H1 (cell line): ENCODE measurements at places on chromosomes 16 and 17. TPM values are rescaled to one million over a fixed set of nuclear protein-coding genes. Genes with fewer than 3 reads are reported as not detected.

Gene FOXN1
- polyA plus RNA-seq = not detected in 2 replicates

Gene NOS2
- 1.0 and 1.6 TPM in 2 replicates for polyA plus RNA-seq

DNA sequence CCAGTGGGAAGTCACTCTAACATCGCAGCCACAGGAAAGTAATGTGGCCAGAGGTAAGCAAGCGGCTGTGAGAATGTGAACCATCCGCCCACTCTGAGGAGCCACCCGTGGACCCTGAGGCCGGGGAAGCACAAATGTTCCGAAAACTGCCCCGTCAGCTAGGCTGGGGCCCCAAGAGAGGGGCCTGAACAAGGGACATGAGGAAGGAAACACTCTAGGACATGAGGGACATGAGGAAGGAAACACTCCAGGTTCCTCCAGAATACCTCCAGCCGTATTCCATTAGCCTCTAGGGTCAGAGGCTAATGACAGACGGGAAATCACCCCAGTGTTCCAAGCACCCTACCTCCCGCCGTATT, 317 bp downstream of the TEFM start:
- H3K36me3 ChIP-seq = no peaks in the 10 kb centered on the region
- DNase-seq = no peak
- peak overlapping the region; percentile 96 for H3K4me3 ChIP-seq
- no peaks in the 10 kb centered on the region for H3K4me1 ChIP-seq

Gene EVPL
- polyA plus RNA-seq = 0.20 and 0.35 TPM in 2 replicates

Gene CDRT15L2
- not detected in 2 replicates for polyA plus RNA-seq

Gene GFAP
- polyA plus RNA-seq = 1.5 and 2.4 TPM in 2 replicates

DNA sequence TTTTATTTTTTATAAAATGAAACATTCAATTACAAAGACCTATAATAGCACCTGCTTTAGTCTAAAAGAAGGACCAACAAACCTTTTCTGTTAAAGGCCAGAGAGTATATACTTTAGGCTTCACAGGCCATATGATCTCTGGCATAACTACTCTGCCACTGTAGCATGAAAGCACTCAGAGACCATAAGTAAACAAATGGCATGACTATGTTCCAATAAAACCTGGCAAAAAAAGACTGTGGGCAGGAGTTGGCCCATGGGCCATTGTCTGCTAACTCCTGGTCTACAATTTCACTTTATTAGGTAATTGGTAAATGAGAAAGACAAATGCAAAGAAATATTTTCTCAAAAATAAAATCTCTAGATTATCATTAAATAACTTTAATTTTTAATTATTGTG, 14.9 kb downstream of the CEP112 start:
- no peaks in the 10 kb centered on the region for H3K27me3 ChIP-seq
- no peak overlapping the region for H3K27ac ChIP-seq
- no peak overlapping the region for H3K4me3 ChIP-seq
- no peaks in the 10 kb centered on the region for H3K36me3 ChIP-seq

Gene HBA2
- 6.1 and 8.1 TPM in 2 replicates for polyA plus RNA-seq

Gene KARS1
- 68.2 and 97.5 TPM in 2 replicates for polyA plus RNA-seq

Gene ZP2
- not detected in 2 replicates for polyA plus RNA-seq

DNA sequence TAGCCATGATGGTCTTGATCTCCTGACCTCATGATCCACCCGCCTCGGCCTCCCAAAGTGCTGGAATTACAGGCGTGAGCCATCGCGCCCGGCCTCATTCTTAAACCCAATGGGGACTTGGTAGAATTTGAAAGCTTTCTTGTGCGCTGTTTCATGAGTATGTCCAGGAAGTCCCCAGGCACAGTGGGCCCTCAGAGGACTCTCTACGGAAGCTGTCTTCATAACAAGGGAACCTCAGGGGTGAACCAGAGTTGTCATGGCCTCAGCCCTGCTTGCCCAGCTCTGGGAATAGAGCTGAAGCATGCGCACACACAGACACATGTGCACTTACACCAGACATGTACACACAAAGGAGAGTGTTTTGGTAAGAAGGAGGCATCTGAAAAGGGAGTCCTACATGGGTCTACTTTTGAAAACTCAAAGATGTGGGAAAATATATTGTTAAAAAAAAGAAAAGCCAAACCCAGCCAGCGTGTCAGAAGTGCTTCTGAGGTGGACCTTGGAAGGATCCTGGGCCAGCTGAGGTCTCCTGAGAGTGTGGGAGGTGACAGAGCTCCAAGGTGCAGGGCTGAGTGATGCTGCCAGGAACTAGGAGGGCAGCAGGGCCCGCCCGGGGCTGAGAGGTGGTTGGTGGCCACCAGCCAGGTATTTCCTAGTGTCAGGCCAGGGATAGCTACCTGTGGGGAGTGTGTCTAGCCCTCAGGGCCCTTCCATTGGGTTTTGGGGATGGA, 54.6 kb downstream of the EPN2 start:
- H3K27me3 ChIP-seq = no peaks in the 10 kb centered on the region
- H3K27ac ChIP-seq = no peak overlapping the region
- H3K4me1 ChIP-seq = peaks cover 15% of the 10 kb centered on the region
- no peak for DNase-seq
- H3K4me3 ChIP-seq = no peak overlapping the region
- no peaks in the 10 kb centered on the region for H3K36me3 ChIP-seq

DNA sequence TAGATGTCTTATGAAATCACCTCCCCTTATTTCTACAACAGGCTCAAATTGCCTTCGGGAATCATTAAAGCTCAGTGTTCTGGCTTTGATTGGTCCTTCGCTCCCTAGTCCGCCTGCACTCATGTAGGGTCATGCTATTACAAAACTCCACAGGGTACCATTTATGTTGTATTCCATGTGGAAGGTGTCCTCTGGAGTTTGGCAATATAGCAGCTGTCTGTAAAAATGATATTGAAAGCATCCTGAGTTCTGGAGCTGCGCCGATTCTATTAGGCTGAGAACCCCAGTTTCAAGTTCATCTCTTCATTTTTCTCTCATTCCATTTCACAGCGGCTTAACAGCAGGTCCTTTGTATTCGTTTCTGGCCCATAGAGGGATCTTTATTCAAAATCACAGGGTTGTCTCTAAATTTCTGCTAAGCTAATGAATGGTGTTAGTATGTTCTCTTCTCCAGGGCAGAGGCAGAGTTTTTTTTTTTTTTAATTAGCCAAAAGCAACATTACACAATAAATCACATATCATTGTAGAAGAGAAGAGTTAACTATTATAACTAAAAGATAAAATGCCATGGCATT, 71.9 kb upstream of the TEKT1 start:
- H3K4me3 ChIP-seq = no peak overlapping the region
- no peak overlapping the region for H3K27ac ChIP-seq
- H3K36me3 ChIP-seq = no peaks in the 10 kb centered on the region
- H3K4me1 ChIP-seq = no peaks in the 10 kb centered on the region

DNA sequence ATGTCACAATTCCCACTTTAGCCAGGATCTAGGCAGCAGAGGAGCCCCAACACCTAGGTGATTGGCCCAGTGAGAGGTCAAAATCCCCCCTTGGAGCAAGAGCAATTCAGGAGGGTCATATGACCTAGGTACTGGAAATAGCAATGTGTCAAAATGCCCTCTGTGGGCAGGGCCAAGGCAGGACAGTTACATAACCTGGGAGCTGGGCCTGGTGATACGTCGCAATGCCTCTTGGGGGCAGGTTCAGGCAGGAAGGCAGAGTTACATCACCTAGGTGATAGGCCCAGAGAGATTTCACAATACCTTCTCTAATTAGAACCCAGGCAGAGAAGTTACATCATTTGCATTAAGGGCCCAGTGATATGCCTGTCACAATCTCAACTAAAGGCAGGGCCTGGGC, 1906.3 kb downstream of the TP53TG3F start:
- no peak overlapping the region for H3K27ac ChIP-seq
- no peaks in the 10 kb centered on the region for H3K36me3 ChIP-seq
- no peaks in the 10 kb centered on the region for H3K27me3 ChIP-seq
- H3K4me3 ChIP-seq = no peak overlapping the region

Gene SLC9A5
- 8.6 and 11.6 TPM in 2 replicates for polyA plus RNA-seq

DNA sequence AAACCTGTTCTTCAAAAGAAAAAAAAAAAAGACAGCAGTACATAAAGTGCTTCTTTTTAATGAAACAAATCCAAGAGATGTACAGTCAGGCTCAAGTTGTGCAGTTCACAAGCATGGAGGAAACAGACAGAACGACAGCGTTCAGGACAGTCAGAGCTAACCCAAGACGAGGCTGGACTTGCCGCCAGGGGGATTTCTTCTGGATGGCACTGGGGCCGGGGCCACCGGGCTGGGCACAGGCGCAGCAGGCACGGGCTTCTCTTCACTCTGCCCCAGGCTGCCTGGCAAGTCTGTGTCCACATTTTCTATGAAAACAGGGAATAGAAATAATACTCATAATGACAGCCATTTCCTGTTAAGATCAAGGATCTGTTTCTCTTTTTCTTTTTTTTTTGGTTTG, 4.4 kb upstream of the NT5C start:
- H3K27ac ChIP-seq = no peak overlapping the region
- peaks cover 24% of the 10 kb centered on the region; the same call in 1 of the 2 replicates for H3K36me3 ChIP-seq
- no peaks in the 10 kb centered on the region for H3K4me1 ChIP-seq
- no peaks in the 10 kb centered on the region for H3K27me3 ChIP-seq
- DNase-seq = no peak
- no peak overlapping the region for H3K4me3 ChIP-seq

- no peaks in the 10 kb centered on the region for H3K36me3 ChIP-seq
- H3K27me3 ChIP-seq = no peaks in the 10 kb centered on the region
- H3K27ac ChIP-seq = no peak overlapping the region
Observed at GRCh38 chr16:11229906-11230305, 26.1 kb downstream of the SOCS1 start.

DNA sequence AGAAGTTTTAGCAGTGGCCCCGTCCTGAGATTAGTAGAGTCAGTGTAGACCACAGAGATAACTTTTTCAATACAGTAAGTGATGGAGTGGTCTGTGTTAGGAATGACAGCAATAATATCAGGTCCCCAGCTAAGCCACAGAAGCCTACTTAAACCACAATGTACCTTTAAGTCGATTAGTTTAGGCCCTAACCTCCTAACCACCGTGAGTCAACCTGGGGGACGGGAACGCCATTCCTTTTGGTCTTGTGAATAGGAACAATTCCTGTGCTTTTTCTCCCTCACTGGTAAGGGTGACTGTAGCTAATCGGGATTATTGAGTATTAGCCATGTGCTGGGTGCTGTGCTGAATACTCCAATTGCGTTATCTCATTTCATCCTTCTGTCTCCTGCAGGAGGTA, 14.0 kb downstream of the YPEL2 start:
- H3K27me3 ChIP-seq = no peaks in the 10 kb centered on the region
- DNase-seq = no peak
- H3K27ac ChIP-seq = no peak overlapping the region

Gene CCL7
- not detected in 2 replicates for polyA plus RNA-seq

DNA sequence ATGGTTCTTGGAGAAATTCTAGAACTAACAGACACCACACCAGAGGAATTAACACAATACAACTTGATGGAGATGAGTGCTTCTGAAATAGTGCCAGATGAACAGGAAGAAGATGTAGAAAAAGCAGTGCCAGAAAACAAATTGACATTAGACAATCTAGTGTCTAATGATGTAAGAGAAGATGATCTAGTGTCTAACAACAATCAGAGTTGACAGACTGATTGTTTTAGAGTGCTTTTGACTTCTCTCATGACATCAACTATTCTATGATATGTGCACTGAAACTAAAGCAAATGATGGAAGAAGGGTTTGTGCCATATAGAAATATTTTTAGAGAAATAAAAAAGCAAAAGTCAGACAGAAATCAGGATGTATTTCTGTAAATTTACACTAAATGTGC, 646.1 kb upstream of the KIF2B start:
- no peak overlapping the region for H3K27ac ChIP-seq
- DNase-seq = no peak
- no peaks in the 10 kb centered on the region for H3K27me3 ChIP-seq
- no peak overlapping the region for H3K4me3 ChIP-seq
- no peaks in the 10 kb centered on the region for H3K36me3 ChIP-seq
- H3K4me1 ChIP-seq = no peaks in the 10 kb centered on the region

DNA sequence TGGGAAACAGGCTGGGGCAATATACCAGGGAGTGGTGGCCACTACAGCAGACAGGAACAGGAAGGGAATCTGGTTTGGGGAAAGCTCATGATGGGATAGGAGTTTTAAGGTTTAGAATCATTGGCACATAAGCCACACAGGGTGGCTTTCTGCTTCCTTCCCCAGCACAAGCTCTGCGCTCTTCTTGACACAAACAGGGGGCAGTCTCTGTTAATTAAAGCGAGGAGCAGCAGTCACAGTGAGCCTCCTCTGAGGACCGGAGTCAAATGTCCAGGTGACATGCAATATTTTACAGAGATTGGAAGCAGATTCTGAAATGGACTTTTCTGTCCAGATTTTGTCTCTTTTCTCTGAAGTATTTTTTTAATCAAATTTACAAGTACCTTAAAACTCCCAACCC, 2.8 kb upstream of the SHISA9 start:
- DNase-seq = no peak
- H3K4me1 ChIP-seq = peaks cover 6% of the 10 kb centered on the region
- H3K4me3 ChIP-seq = no peak overlapping the region
- no peaks in the 10 kb centered on the region for H3K27me3 ChIP-seq

- no peak overlapping the region for H3K4me3 ChIP-seq
- H3K27ac ChIP-seq = no peak overlapping the region
- no peaks in the 10 kb centered on the region for H3K27me3 ChIP-seq
- no peaks in the 10 kb centered on the region for H3K36me3 ChIP-seq
- H3K4me1 ChIP-seq = peaks cover 6% of the 10 kb centered on the region
Observed at GRCh38 chr17:422196-422930, 69.8 kb upstream of the RPH3AL start.

Gene KRT9
- not detected in 2 replicates for polyA plus RNA-seq

DNA sequence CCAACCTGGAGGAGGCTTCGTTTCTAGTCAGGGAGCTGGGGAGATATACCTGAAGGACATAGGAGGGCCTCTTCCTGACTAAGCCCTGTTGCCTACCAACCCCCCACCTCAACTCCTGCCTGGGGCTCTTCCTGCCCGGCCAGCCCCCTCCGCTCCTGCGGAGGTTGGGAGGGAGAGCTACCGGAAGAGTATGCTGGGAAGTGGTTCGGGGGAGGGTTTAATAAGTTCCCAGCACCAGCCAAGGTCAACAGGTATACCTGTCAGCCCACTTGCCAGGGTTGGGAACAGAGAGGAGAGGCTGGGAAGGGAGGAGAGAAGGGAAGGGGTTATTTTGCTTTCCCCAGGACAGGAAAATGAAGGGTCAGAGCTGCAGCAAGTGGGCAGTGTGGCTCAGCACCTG, 4.7 kb downstream of the PPP1R1B start:
- H3K4me1 ChIP-seq = peaks cover 57% of the 10 kb centered on the region
- DNase-seq = no peak
- H3K27ac ChIP-seq = no peak overlapping the region
- no peaks in the 10 kb centered on the region for H3K36me3 ChIP-seq
- H3K4me3 ChIP-seq = no peak overlapping the region
- peaks cover 19% of the 10 kb centered on the region for H3K27me3 ChIP-seq

DNA sequence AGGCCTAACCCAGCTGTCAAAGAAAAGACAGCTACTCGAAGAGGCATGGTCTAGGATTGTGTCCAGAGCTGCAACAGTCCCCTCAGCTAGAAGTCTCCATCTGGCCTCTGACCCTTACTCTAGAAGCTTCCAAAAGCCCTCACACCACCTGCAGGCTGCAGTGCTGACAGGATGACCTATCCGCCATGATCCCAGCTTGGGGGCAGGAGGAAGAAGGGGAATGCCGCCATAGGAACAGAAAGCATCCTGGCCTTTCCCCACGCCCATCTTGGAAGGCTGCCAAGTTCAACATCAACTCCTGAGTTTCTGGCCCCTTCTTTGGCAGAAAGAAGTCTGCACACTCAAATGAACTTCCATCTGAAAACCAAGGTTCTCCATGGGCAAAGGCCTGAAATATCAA, 3.1 kb upstream of the KRT36 start:
- no peaks in the 10 kb centered on the region for H3K4me1 ChIP-seq
- H3K27me3 ChIP-seq = no peaks in the 10 kb centered on the region
- no peaks in the 10 kb centered on the region for H3K36me3 ChIP-seq
- no peak overlapping the region for H3K4me3 ChIP-seq
- no peak for DNase-seq

Gene EVPLL
- 0.06 and 0.13 TPM in 2 replicates for polyA plus RNA-seq

Gene TLCD3B
- 15.2 and 23.0 TPM in 2 replicates for polyA plus RNA-seq

- H3K4me3 ChIP-seq = no peak overlapping the region
- no peaks in the 10 kb centered on the region for H3K27me3 ChIP-seq
- H3K27ac ChIP-seq = no peak overlapping the region
- DNase-seq = no peak
- H3K36me3 ChIP-seq = no peaks in the 10 kb centered on the region
Observed at GRCh38 chr17:27081002-27081638, 212.8 kb upstream of the WSB1 start.
